ENCODE measurements at places on chromosomes 7 and 10.

DNA sequence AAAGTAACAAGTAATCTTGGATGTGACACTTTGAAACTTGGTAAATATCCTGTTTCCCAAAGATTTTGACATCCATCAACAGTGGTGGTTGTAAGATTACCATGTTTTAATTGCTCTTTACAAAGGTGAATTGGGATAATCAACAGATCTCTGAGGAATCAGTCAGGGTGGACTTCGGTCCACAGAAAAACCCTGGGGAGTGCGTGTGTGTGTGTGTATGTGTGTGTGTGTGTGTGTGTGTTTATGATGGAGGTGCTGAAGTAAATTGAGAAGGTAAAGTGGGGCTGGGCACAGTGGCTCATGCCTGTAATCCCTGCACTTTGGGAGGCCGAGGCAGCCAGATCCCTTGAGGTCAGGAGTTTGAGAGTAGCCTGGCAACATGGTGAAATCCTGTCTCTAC lies 12.0 kb upstream of the AUTS2 start:
- no peak for DNase-seq

DNA sequence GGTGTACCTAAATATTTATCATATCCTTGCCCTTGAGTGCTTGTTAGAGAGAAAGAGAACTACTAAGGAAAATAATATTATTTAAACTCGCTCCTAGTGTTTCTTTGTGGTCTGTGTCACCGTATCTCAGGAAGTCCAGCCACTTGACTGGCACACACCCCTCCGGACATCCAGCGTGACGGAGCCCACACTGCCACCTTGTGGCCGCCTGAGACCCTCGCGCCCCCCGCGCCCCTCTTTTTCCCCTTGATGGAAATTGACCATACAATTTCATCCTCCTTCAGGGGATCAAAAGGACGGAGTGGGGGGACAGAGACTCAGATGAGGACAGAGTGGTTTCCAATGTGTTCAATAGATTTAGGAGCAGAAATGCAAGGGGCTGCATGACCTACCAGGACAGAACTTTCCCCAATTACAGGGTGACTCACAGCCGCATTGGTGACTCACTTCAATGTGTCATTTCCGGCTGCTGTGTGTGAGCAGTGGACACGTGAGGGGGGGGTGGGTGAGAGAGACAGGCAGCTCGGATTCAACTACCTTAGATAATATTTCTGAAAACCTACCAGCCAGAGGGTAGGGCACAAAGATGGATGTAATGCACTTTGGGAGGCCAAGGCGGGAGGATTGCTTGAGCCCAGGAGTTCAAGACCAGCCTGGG lies 11.4 kb downstream of the SERPINE1 start:
- peak; percentile 83 for DNase-seq

- DNase-seq = no peak
These were observed 129.8 kb upstream of the PPP1R3A start for GRCh38 chr7:114048386-114049235.

GRCh38 chr7:28629216-28629842 lies 217.0 kb downstream of the CREB5 start:
- DNase-seq = no peak

DNA sequence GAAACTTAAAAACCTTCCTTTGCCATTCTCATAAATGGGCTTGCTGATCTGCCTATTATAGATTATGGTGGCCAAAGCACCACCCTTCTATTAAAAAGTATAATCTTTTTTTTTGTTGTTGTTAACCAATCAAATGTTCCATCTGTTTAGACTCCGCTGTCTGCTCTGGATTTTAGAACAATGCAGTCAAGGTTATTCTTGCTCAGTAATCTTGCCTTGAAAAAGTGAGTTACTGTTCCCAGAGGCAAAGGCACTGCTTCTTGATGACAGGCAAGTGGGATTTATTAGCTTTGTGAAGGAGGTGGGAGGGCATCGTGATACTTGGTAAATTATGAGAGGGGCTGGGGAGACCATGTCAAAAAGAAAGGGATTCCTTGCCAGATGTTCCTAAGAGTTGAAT lies 143.5 kb downstream of the KIAA1217 start:
- no peak for DNase-seq

DNA sequence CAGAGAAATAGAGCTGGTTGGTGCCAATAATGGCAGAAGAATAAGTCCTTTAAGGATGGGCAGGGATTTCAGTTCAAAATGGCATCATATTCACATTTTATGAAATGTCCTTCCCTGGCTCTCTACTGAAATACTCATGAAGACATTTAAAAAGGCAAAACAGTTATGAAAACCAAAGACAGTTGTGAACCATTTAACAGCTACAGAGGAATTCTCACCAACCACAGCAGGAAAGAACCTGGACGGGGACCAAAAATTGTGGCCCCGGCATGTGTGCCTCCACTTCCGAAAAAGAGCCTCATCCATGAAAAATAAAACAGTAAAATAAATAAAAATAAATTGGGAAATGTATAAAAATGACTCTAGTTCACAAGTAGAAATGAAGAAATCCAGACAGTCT lies 539.5 kb downstream of the SUGCT start:
- no peak for DNase-seq

- DNase-seq = no peak
These were observed 8.1 kb downstream of the ADCK2 start for GRCh38 chr7:140680886-140681285.

DNA sequence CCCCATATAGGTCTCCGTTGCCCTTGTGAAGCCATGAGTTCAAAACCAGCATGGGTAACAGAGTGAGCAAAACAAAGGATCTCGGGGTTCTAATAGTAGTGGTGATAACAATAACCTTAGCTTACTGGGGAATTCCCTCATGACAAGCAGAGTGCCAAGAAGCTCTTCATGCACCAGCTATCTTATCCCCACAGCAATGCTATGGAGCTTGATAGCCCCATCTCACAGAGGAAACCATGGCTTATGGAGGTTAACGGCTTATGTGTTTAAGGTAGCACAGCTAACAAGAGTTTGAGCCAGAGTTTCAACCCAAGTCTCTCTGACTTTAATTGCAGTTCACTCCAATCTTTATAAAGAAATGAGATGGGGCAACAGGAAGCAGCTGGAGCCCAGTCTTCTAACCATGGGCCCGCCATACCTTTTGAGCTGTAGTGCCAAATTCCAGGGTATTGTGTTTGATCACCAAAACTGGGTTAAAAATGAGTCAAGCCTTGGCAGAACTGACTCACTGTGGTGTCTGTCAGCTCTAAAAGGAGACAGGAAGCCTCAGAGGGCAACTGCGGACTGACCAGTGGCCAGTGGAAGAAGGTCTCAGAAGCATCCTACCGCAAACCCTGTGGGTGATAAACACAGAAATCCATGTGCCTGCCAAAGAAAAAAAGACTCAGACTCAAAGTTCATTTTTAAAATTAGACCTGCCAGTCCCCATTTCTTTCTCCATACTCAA lies 16.5 kb upstream of the PLAU start:
- peak; percentile 73 for DNase-seq

DNA sequence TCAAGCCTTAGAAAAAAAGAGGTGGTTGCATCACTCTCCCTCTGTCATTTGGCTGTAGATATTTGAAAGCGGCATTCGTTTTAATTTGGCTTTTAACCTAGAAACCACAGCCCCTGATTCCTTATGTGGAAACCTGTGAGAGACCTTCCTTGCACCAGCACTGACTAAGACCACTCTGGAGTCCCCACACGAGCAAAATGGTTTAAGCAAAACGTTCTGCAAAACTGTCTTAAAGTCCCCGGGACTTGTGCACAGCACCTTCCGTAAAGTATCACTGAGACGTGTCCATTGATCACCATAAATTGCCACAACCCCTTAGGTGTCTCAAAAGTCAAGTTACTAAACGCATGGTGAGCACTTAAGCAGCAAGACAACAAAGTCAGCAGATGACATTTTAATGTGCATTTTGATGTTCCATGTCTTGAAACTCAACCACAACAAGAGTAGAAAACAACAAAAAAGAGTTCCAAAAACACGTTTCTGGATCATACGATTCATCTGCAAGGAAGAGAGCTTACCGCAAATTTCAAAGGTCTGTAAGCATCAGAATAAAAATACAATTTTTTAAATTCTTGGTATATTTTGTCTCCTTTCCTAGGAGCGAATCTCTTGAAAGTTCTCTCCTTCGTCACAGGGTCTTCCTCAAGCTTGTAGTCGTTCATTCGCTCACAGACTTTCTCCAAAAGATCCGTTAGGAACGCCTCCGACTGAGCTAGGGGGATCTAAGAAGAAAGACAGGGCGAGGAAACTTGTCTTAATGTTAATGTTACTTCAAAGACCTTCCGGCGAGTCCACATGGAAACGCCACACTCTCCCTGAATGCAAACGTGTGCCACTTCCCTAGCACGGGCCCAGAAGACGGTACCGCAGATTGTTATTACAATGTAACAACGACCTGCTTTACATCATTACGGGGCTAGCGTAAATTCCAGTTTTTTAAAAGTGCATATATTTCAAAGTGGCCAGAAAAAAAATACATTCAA lies 37.7 kb downstream of the CNPY1 start:
- no peak for DNase-seq

- DNase-seq = no peak
These were observed 34.7 kb downstream of the TMEM270 start for GRCh38 chr7:73895626-73896025.

- no peak for DNase-seq
These were observed 16.5 kb upstream of the TRIM8 start for GRCh38 chr10:102627736-102628293.

- no peak for DNase-seq
These were observed at the start of gene ASB10 for GRCh38 chr7:151186640-151187408. TSS of gene ASB10 (minus strand) at chr7:151187250. CDS start at chr7:151187130, 120 bp downstream.

DNA sequence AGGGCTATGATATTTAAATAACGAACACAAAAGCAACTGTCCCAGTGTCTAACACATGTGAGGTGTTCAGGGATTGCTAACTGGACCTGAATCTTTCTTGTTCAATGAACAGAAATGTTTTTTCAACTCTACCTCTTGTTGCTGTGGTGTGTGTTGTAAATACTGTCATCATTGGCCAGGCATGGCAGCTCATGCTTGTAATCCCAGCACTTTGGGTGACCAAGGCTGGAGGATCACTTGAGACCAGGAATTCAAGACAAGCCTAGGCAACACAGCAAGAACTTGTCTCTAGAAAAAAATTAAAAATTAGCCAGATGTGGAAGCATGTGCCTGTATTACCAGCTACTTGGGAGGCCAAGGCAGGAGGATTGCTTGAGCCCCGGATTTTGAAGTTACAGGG lies 1250.9 kb downstream of the TYW1 start:
- no peak for DNase-seq

DNA sequence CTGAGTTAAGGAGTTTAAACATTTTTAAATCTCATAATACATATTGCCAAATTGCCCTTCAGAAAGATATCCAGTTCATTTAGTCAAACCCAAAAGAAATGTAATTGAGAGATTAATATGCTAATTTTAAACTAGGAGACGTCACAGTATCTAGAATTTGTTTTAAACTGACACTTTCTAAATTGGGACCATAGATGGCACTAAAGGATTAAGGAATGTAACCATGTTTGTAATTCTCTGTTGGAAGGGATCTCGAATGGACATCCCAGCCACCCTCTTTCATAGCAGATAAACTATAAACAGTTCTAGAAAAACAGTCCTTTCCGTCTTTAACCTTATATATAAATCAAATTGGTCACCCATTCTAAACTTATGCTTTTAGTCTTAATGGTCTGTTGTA lies 30.0 kb upstream of the SAMD9L start:
- peak; percentile 2 for DNase-seq

GRCh38 chr10:33209802-33210201 lies 124.7 kb downstream of the NRP1 start:
- no peak for DNase-seq

DNA sequence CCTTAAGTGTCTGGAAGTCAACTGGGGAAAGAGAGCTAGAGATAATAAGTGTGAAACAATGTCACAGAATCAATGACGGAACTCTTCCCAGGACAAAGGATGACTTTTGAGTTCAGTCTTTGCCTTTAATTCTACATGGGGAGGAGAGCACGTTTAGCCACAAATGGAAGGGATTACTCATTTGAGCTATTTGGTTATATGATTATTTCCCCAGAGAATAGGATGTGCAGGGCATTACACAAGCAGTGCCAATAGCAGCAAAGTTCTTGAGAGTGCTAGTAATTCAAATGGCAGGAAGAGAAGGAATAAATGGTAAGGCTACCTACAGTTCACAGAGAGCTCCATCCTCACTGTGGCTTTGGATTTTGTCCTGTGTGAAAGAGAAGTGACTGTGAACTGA lies 6.0 kb downstream of the EGFR start:
- no peak for DNase-seq

DNA sequence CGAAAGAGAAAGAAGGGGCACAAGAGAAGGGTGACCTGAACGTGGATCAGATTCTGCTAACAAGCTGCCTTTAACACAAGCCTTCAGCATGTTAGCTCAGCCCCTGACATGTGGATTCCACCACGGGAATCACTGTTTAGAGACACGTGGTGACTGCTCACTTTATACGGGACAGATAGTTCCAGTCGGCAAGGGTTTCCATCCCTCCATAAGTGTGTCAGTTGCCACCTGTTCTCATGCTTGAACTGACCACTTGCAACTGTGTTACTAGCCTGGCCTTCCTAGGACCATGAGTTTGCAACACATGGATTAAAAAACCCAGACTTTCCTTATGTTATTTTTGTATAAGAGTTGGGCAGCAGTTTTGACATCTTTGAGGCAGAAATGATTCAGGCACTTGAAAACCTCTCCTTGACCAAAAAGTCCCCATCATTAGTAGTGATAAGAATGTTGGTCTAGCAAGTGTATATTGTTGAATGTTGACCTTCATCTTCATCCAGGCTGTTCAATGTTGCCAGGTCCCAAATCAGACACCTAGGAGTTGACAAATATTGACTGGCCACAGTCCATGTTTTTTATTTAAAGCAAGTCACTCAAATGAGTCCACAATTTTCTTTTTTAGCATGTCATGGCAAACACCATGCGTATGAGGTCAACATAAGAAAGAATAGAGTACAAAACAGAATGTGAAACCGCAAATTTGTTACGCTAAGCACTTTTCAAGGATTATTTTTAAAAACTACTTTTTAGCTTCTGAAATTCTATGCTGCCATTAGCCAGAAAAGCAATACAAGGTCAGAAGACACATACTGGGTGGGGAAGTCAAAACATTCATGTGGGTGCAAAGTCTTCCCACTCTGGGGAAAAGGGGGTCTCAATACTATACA lies 101.6 kb downstream of the ABLIM1 start:
- no peak for DNase-seq

GRCh38 chr10:6200734-6201515 lies 1.8 kb upstream of the PFKFB3 start:
- no peak for DNase-seq

DNA sequence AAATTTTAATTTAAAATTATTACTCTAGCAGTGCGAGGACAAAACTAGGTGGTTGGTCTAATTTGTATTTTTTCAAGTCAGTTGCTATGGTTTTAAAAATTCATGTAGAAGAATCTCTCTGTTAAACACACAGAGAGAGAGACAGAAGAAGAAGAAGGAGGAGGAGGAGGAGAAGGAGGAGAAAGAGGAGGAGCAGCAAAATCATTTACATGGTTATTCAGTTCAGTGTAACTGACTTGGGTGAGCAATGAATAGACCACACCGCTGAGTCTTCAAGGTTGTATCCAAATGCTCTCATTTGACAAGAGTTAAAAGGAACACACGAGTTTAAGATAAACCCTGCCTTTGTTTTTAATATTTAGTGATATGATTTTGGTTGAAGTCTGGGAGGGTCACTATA lies 131.1 kb downstream of the PDE1C start:
- no peak for DNase-seq

All from erythroblast (primary cell).